ENCODE measurements at places on chromosomes 12 and 14.

GRCh38 chr12:103771466-103771865, 69.6 kb downstream of the NT5DC3 start:
- DNase-seq, result no peak

DNA sequence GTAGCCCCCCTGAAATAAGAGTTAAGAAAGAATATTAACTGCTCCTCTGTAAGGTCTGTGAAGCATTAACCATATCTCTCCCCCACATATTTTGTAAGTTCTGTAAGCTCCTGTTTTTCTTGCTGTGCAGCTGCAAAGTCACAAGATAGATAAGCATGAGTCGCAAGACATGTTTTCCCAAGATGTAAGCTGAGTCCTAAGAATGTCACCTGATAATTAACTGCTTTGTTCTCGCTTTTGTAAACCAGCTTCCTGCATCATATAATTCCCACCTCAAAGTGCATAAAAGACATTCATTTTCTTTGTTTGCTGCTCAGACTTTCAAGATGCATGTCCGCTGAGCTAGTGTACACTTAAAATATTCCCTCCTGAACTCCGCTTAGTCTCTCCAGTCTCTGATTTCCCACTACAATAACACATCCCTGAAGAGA, 27.0 kb upstream of the PHC1 start:
- DNase-seq, result no peak

DNA sequence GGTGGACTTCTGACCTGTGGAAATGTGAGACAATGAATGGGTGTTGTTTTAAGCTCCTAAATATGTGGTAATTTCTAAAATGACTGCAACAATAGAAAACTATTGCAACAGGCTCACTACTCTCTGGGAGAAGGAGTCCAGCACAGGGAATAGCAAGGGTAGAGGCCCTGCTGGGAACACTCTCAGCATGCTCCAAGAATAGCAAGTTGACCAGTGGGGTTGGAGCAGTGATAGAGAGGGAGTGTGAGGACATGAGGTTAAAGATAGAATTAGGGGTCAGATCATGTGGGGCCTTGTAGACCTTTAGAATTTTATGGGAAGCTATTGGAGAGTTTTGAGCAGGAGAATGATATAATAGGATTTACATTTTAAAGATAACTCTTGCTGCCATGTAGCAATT, 346.7 kb upstream of the CCDC196 start:
- no peak for DNase-seq

DNA sequence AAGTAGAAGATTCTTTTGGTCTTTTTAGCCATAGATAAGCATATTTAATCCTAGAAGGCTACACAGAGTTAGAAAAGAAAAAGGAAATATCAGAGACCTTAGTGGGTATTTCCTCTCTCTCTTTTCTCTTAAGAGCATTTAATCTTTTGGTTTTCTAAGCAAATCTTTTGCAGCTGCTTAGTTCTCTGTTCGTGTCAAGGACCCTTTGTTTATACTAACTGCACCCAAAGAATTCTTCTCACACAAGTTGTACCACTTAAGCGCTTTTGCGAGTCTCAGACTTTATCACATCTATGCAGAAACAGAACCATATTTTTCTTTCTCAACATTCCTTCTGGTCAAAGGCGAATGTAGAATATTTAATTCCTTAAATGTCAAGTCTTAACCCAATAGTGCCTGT, 17.9 kb upstream of the NID2 start:
- DNase-seq, result no peak

GRCh38 chr14:85564841-85565527, 35.0 kb downstream of the FLRT2 start:
- DNase-seq, result no peak

DNA sequence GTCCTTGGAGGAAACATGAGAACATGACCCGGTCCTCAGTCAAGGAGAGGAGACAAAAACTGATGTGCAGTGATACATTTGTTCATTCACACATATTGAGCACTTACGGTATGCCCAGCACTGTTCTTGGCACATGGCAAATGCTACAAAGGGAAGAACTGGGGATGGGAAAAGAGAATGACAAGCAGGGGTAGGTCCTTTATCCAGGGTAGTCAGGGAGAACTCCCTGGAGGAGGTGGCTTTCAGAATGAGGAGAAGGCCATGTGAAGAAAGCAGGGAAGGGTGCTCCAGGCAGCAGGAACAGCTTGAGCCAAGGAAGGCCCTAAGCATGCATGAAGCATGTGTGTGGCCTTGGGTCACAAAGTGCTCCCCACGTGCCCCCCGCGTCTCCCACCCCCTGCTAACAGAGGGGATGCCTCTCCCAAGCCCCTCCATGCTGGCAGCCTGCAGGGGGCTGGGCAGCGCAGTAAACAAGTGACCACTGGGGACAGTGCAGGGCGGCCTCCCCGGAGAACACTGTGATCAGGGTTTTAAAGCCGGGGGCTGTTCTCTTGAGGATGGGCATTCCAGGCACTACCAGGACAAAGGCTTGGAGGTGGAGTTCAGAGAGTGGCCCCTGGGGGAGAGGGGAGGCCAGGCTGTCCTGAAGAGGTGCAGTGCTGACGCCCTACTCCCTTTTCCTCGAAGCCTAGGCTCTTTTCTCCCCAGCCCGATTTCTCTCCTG, 71.0 kb downstream of the PHETA1 start:
- no peak for DNase-seq

DNA sequence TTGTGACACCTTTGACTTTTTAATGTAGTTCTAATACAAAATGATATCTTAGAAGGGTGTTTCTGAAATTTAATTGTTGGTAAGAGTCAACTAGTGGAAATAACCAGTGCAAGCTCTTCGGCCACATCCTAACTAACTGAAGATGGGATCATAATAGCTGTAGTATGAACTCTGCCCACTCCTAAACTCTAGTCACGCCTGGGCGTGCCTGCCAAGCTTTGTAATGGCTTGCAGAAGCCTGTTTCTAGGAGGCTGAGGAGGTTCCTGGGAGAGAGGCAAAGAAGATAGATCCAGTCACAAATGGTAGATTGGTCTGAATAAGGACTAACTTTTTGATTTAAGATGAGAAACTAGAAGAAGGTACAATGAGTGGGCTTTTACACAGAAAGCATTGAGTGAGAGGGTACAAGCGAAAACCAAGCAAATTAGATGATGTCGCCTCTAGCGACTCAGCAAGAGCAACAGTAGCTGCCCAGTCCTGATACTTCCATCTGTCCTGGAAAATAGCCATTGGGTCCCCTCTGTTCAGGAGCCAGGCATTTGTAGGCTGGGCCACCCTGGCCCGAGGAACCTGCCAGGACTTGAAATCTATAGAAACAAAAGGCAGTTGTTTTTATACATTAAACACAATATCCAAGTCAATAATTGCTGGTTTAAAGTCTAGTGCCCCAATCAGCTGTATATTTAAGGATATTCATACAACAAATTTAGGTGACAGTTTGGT, 148.8 kb downstream of the SLC38A4 start:
- DNase-seq, result no peak

DNA sequence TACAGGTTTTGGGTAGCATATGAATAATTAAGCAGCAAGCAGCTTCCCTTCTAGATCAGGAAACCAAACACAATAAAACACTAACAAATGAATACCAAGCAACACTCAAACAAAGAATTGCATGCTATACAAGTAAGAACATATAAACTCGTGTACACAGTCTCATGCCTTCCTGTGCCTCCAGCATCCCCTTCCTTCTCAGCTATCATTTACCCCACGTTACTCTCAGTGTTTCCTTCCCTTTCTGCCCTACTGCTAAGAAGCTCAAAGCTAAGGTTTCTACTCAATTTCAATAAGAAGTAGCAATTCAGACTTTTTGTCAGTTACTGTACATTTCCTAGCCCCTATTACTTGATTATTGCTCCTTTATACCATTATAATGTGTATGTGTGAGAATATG, 81.0 kb downstream of the DUSP16 start:
- DNase-seq, result no peak

GRCh38 chr12:45336762-45337596, 121.1 kb downstream of the ANO6 start:
- no peak for DNase-seq

DNA sequence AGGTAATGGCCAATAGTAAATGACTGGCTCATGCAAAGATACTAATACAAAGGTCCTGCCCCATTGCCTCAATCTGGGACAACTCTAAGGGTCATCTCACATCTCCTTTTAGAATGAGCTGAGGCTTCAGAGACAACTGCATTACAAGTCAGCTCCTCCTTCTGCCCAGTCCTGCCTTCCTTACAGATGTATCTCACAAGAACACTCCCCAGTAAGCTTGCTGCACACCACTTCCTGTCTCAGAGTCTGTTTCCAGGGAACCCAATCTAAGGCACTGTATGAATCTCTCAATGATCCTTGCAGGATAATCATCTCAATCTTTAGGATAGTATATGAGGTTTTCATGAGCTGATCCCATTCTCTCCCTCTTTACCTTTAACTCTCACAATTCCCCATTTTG, 57.8 kb upstream of the ZDHHC17 start:
- DNase-seq, result no peak

- no peak for DNase-seq
These were observed 93.1 kb upstream of the EVL start for GRCh38 chr14:99971941-99972747.

- DNase-seq, result no peak
These were observed 1108.5 kb downstream of the SLC16A7 start for GRCh38 chr12:60704171-60704914.

DNA sequence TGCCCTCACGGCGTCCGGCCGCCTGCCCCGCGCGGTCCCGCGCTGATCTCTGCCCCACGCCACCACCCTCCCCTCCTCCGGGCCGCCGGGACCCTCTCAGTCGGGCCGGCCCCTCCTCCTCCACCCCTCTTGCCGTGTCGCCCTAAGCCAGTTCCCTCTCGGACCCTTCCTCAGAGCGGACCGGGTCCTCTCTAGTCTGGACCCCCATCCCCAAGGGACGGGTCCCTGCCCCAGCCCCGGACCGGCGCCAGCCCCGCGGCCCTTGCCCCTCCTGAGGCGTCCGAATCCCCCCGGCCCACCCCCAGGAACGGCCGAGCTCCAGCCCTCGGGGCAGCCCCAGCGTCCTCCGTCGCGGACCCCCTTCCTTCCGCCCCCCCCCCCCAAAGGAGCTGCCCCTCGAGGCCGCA, 485 bp downstream of the PPP4R4 start:
- no peak for DNase-seq

GRCh38 chr12:84919271-84919670, 6.7 kb upstream of the SLC6A15 start:
- no peak for DNase-seq

GRCh38 chr14:104970231-104971068, 7.7 kb downstream of the AHNAK2 start:
- DNase-seq, result no peak

- no peak for DNase-seq
These were observed 98.8 kb downstream of the DICER1 start for GRCh38 chr14:95058491-95058890.

DNA sequence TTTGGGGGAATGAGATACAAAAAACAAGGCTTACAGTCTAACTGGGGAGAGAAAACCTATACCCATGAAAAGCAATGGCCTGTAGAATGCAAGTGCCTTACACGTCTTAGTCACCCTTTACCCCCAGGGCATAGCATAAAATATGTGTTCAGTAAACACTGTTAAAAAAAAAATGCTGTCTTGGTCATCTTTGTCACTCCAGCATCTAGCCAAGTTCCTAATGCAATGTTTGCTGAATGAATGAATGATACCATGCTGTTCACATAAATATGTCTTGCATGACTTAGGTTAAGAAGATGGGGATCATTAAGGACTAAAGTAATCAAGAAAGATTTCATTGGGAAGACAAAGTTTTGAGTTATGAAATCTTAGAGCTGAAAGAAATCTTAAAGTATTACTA, 38.5 kb downstream of the PPP2R5E start:
- DNase-seq, result no peak
